Transverse colon (tissue), 4 donors: ENCODE measurements at places on chromosomes 5 and 9. TPM values are rescaled to one million over a fixed set of nuclear protein-coding genes. Genes with fewer than 3 reads are reported as not detected.

Gene TENT4A
- total RNA-seq, result 20.9 TPM

GRCh38 chr5:29982457-29982856 lies 1211.0 kb upstream of the CDH6 start:
- H3K27ac ChIP-seq, result no peak overlapping the region
- H3K27me3 ChIP-seq, result no peaks in the 10 kb centered on the region
- no peak overlapping the region for H3K4me3 ChIP-seq
- H3K4me1 ChIP-seq, result no peaks in the 10 kb centered on the region
- no peaks in the 10 kb centered on the region for H3K36me3 ChIP-seq
- DNase-seq, result no peak

DNA sequence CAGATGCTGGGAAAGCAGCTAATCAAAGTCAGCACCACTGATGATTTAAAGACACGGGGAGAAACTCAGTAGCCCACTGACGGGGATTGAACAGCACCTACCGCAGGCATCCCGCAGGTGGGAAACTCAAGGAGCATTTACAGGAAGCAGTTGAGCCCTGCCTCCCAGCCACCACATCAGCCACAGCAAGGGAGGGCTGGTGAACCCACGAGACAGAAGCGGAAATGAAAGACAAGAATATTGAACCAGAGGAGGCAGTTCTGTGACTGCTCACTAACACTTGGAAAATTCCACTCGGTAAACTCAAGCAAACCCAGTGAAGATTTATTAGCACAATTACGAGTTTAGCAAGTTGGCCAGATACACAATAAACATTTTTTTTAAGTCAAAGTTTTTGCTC lies 10.6 kb upstream of the FAM163B start:
- H3K27me3 ChIP-seq, result peaks cover 48% of the 10 kb centered on the region
- peak; percentile 23 for DNase-seq
- no peak overlapping the region for H3K4me3 ChIP-seq
- H3K36me3 ChIP-seq, result no peaks in the 10 kb centered on the region
- H3K27ac ChIP-seq, result no peak overlapping the region

- H3K36me3 ChIP-seq, result no peaks in the 10 kb centered on the region
- DNase-seq, result no peak
- H3K27ac ChIP-seq, result no peak overlapping the region
- no peaks in the 10 kb centered on the region for H3K27me3 ChIP-seq
These were observed 113.4 kb downstream of the FRMD3 start for GRCh38 chr9:83424831-83425230.

GRCh38 chr9:13674926-13675637 lies 395.6 kb upstream of the MPDZ start:
- H3K4me1 ChIP-seq, result no peaks in the 10 kb centered on the region
- no peak overlapping the region for H3K27ac ChIP-seq
- no peak for DNase-seq
- H3K4me3 ChIP-seq, result no peak overlapping the region
- no peaks in the 10 kb centered on the region for H3K27me3 ChIP-seq
- no peaks in the 10 kb centered on the region for H3K36me3 ChIP-seq

DNA sequence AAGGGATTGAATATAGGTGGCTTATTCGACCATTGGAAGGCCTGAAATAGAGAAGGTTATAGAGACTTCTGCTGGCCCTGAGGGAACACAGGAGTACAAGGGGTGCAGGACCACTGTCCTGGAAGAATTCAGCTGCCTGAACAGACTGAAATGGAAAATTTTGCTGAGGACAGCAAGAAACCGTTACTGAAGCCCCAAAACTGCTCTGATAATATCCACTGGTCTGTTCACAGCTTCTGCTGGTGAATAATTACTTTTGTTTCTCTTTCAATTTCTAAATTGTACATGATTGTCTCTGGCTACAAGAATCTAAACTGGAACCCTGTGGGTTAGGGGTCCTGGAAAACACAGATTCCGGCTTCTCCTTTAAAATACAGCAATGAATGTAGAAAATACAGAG lies 218.5 kb upstream of the CDH12 start:
- no peak overlapping the region for H3K27ac ChIP-seq
- H3K36me3 ChIP-seq, result no peaks in the 10 kb centered on the region
- no peaks in the 10 kb centered on the region for H3K27me3 ChIP-seq
- H3K4me3 ChIP-seq, result no peak overlapping the region

Gene IFNA13
- not detected for total RNA-seq

DNA sequence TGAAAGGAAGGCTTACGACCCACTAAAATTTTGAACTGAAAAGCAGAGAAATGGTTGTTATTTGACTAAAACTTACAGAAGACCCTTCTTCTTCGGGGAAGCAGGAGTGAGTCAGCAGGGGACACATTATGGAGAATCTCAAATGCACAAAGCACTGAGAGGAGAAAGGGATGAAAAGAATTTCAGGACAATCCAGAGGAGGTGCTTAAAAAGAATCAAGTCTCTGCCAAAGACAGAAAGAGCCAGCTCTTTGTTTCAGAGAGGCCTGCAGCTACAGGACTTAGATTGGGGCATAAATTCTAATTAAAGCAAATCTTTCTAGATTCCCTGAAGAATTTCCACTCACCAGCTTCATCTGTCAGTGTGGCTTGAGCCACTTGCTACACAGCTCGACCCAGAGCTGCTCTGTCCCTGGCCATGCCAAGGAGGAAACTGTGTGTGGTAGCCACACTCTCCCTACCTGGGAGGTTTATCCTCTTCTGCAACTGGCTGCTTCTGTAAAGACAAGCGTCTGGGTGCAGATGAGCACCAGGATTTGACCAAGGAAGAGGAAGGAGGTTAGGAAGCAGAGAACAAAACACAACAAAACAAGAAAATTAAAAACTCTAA lies 89.9 kb downstream of the SEMA5A start:
- no peaks in the 10 kb centered on the region for H3K4me1 ChIP-seq
- no peaks in the 10 kb centered on the region for H3K36me3 ChIP-seq
- H3K27me3 ChIP-seq, result no peaks in the 10 kb centered on the region
- no peak overlapping the region for H3K27ac ChIP-seq
- H3K4me3 ChIP-seq, result no peak overlapping the region

GRCh38 chr9:23044549-23044948 lies 597.9 kb downstream of the DMRTA1 start:
- no peaks in the 10 kb centered on the region for H3K27me3 ChIP-seq
- H3K4me3 ChIP-seq, result no peak overlapping the region
- no peak for DNase-seq
- H3K4me1 ChIP-seq, result no peaks in the 10 kb centered on the region
- H3K27ac ChIP-seq, result no peak overlapping the region
- no peaks in the 10 kb centered on the region for H3K36me3 ChIP-seq

GRCh38 chr9:75130621-75131230 lies 42.4 kb downstream of the OSTF1 start:
- no peak for DNase-seq
- peaks cover 32% of the 10 kb centered on the region for H3K36me3 ChIP-seq
- no peaks in the 10 kb centered on the region for H3K27me3 ChIP-seq
- no peak overlapping the region for H3K27ac ChIP-seq
- H3K4me3 ChIP-seq, result no peak overlapping the region

Gene NAIP
- total RNA-seq, result 27.3 TPM

Gene EQTN
- 1.1 TPM for total RNA-seq

GRCh38 chr5:180471866-180472265 lies 22.3 kb upstream of the CNOT6 start:
- no peak overlapping the region for H3K27ac ChIP-seq
- no peak for DNase-seq
- peaks cover 5% of the 10 kb centered on the region for H3K27me3 ChIP-seq
- no peak overlapping the region for H3K4me3 ChIP-seq
- H3K4me1 ChIP-seq, result no peaks in the 10 kb centered on the region

GRCh38 chr5:123813264-123813663 lies 301.3 kb downstream of the CSNK1G3 start:
- no peak for DNase-seq
- H3K4me3 ChIP-seq, result no peak overlapping the region
- H3K27ac ChIP-seq, result no peak overlapping the region
- peaks cover 15% of the 10 kb centered on the region for H3K4me1 ChIP-seq
- no peaks in the 10 kb centered on the region for H3K36me3 ChIP-seq
